Stimulated activated CD8-positive, alpha-beta memory T cell treated with anti-CD3 and anti-CD28 coated beads, Interleukin-12 subunit alpha, Interleukin-12 subunit beta, amount 100 ng/mL, for 1 hour (primary cell): ENCODE measurements at places on chromosomes 5 and 9.

- no peak for DNase-seq
Measured at GRCh38 chr5:14742498-14742897, 78.0 kb downstream of the OTULIN start.

GRCh38 chr9:122084026-122084675 lies 9.0 kb downstream of the TTLL11 start:
- no peak for DNase-seq

- DNase-seq = no peak
Measured at GRCh38 chr9:91307279-91307678, 54.4 kb downstream of the AUH start.

DNA sequence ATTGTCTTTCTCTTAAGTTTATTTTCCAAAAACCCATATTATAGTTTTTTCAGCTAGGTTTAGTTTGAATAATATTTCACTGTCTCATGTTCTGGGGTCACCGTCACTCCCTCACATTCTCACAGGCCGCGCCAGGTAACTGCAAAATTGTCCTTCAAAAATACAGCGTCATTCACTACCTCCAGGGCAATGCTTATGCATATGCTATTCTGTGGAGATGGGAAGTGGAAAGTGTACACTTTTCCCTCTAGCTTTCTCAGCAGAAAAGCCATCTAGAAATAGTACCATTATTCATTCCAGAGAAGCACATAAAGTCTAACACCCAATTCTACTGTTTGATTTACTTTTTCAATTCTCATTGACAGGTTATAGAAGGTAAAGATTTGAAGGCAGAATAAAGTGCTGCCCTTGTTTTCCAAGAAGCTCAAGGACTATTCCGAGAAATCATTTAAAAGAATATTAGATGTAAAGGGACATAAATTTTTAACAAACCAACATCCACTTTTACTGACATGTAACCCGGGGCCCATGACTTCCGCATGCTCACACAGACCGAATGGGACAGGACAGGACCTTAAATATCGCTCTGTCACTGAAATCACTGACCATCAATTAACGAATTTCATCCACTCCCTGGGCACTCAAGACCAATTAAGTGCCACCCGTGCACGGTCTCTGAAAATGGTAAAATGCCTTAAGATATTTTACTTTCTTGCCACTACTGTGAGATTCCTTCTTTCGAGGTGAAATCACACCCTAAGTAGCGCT lies 720 bp downstream of the NUDT12 start:
- DNase-seq = no peak

DNA sequence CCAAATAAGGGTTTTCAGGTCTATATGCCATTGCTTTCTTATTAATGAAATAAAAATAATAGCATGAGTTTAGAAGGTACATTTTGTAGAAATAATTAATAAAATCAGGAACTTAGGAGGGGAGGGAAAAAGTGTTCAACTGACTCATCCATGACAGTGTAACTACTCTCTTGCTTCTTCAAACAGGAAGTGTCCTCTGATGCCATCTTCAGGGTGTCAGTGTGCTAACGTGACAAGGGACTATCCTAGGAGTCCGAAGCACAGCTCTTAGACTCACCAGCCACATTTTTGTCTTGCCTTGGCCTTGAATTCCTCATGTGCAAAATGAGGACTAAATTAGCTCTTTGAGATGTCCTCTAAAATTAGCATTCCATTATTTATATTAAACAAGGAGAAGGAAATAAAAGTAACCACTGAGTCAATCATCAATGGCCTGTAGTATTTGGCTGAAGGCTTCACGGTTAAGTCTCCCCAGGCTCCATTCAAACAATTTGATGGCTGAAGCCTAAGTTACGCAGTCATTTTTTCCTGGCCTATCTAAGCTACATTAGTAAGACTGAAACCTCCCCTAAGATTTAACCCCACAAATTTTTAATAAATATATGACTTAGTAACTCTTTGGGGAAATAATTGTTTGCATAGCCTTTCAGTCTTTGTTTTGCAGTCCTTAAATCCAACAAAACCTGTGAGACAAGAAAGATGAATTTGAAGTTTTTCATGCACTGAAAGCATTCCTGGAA lies 151.1 kb downstream of the ARL15 start:
- DNase-seq = no peak

GRCh38 chr9:105968811-105969466 lies 274.6 kb downstream of the TMEM38B start:
- DNase-seq = no peak

GRCh38 chr5:54517512-54518145 lies at the start of gene SNX18:
TSS of gene SNX18 (plus strand) at chr5:54517759. CDS start at chr5:54517953, 194 bp downstream.
- DNase-seq = peak; percentile 81

- no peak for DNase-seq
Measured at GRCh38 chr5:59276325-59276675, 617.2 kb downstream of the PDE4D start.

DNA sequence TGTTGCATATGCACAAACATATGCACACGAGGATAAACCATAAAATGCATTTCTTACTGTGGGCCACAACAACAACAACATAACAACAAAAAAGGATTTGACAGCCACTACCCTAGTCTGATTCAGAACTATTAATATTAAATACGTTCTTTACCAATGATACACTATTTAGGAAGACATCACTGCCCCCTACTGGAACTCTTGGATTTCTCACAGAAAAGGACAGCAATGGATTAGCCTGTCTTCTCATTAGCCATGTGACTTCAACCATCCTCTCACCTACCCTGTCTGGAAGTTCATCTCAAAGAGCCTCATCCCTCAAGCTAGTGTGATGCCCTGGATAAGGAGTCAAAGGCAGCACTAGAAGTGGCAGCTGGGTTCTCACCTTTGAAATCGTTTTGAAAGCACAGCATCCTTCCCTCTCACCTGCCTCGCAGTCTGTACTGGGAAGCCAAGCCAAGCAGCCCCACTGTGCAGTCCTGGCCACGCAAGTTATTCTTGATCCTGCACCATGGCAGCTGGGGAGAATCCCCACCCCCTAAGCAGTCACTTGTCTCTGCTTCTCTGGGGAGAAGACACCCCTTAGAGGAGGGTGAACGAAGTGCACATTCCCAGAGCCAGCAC lies 64.6 kb downstream of the SH3TC2 start:
- no peak for DNase-seq

- DNase-seq = no peak
Measured at GRCh38 chr5:119452060-119452372, 281 bp upstream of the HSD17B4 start.

GRCh38 chr5:1781107-1781506 lies 18.5 kb downstream of the MRPL36 start:
- DNase-seq = no peak

DNA sequence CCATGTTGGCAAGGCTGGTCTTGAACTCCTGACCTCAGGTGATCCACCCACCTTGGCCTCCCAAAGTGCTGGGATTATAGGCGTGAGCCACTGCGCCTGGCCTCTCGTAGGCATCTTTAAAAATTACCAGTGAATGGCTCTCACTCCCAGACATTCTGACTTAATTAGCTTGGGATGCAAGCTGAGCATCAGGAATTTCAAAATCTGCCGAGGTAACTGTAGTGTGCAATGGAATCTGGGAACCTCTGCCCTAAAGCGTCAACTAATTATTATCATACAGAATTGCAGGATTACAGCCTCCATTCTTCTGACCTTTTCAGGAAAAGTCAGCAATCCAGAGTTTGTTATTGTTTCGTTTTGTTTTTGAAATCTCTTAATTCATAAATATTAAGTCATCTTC lies 213.4 kb upstream of the DMAC1 start:
- DNase-seq = no peak

GRCh38 chr5:177479774-177480173 lies 6.3 kb upstream of the DBN1 start:
- DNase-seq = no peak

DNA sequence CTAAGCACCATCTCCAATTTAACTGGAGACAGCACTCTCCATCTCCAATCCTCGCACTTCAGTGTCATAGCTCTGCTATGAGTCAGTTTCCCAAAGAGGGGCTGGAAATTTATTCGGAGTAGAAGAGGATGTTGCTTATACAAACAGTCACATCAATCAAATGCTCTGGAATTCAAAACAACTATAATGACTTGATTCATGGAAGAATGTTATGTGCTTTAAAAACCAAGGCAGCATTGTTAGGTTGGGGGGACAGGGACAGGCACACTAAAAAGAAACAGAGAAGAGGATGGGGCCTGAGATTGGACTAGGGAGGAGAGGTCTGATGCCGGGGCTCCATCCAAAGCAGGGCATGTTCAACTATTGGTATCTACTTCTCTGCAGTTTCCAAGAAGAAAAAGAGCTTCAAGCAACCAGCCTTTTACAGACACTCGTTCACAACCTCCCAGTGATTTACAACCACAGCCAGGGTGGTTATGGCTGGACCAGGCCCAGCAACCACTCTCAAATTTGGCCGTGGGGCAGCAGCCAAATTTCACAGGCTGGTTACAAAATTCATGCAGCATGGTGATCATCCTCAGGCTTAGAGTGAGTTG lies 117.5 kb upstream of the ZNF366 start:
- DNase-seq = no peak

DNA sequence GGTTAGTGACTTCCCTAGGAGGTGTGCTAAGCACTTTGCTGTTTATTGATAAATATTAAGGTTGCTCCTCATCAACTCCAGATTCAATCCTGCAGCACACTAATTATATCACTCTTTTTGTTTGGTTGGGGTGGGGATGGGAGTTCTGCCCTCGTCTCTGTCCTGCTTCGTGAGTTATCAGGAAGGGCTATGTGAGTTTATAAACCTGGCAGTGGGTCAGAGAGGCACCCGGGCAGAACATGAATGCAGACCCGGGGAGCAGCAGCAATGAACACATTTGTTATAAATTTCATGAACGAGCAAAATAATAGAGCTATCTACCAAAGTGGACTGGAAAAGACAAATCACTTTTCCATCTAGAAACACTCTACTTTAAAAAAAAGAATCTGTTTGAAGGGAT lies 125.5 kb upstream of the WWC1 start:
- no peak for DNase-seq

GRCh38 chr9:4293293-4293941 lies 6.5 kb downstream of the GLIS3 start:
- DNase-seq = no peak

DNA sequence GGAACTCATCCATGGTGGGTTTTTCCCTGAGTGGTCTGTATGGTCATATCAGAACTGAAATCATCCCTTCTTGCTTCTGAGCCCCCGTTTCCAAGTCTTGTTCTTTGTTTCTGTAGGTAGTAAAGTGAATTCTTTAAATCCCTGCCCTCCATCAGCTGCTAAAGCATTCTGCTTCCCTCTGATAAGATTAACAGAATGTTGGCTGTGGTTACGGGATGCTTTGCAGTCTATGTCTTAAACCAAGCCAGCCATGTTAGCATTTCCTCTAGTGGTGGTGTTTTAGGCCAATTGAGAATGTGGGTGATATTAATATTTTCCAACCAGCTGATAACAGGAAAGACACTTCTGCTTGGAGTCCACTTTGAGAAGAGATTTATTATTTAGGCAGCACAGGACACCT lies 22.0 kb upstream of the KCNIP1 start:
- no peak for DNase-seq

GRCh38 chr5:83802686-83803085 lies 82.0 kb upstream of the HAPLN1 start:
- DNase-seq = no peak

DNA sequence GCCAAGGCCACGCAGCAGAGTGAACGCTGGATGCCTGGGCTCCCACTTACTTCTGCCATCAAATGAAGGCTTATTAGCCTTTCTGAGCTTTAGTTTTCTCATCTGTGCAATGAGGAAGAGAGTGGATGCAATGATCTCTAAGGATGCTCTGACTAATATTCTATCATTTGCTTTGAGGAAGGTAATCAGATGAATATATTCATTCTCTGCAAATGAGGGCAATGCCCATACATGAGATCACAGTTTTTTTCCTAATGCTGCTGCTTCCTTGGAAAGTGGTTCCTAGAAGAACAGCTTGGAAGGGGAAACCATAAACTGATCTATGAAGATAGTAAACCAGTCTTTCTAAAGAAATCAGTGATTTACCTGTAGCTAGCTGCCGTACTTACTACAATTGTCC lies 152.4 kb downstream of the NSG2 start:
- no peak for DNase-seq

DNA sequence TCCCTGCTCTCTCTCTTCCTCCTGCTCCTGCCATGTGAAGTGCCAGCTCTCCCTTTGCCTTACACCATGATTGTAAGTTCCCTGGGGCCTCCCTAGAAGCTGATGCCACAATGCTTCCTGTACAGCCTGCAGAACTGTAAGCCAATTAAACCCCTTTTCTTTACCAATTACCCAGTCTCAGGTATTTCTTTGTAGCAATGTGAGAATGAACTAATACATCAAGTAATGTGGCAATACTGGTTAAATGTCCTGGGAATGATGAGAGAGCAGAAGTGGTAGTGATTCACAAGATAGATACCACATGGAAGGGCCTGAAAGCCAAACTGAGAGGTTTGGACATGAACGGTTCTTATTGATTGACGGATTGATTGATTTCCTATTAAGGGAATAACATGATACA lies 62.6 kb upstream of the IL12B start:
- no peak for DNase-seq

- DNase-seq = no peak
Measured at GRCh38 chr5:89421035-89421434, 538.1 kb upstream of the MEF2C start.

DNA sequence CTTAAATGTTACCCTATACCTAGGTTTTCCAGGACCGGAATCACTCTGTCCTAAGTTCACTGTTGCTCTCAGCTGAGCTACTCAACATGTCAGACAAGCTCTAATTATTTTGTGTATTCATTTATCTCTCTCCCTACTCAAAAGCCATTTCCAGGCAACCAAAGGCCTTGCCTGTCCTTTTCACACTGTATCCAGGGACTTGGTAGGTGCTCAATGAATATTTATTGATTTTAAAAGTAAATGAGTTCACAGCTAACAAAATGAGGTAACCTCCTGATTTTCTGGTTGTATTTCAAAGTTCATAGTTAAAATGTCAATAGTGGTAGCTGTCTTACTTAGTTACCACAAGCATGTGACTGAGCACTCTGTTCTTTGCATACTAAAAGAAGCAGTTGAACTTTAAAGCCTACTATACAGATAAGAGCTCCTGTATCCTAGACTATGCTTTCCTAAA lies 522.2 kb downstream of the ACTL7B start:
- DNase-seq = no peak

- no peak for DNase-seq
Measured at GRCh38 chr5:139148306-139148705, 49.9 kb downstream of the SIL1 start.

GRCh38 chr9:70367305-70367930 lies 47.0 kb downstream of the KLF9 start:
- DNase-seq = no peak

DNA sequence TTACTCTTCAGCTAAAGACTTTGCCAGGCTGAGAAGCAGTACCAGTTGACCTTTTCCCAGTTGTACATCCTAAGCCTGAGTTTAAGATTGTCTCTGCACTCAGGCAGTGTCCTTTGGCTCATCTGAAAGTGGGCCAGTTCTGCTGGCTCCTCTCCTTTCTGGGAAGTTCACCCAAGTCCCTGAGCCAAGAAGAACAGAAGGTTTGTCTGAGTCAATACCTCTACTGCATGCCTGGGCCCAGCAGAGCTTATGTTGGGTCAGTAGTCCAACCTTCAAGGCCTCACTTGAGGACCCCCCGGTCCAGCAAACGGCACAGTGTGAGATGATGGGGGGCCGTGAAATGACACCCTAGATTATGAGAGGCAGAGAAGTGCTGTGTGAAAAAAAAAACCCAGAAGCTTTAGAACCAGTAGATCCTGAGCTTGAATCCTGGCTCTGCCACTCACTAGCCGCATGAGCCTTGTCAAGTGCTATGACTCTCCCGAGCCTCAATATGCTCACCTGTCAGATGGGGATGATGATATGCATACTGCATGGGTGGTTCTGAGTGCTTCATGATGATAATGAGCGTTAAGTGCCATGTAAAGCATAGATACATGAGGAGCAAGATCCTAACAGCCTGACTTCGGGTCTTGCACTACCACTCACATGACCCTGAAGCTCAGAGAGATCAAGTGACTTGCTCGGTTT lies 156.0 kb downstream of the MACROH2A1 start:
- DNase-seq = no peak
